ENCODE measurements at places on chromosomes 7 and 10.
A peak's percentile ranks its signal among the peaks of the same experiment; 100 is the strongest.

- no peak for DNase-seq
These were observed 821.6 kb downstream of the GRID1 start for GRCh38 chr10:85544956-85545355.

GRCh38 chr10:14302035-14302434 is 28.7 kb downstream of the FRMD4A start:
- peak; percentile 16 for DNase-seq

- DNase-seq: peak; percentile 97
These were observed 112.4 kb downstream of the BICC1 start for GRCh38 chr10:58625070-58625469.

- no peak for DNase-seq
These were observed 25.1 kb upstream of the DDIT4 start for GRCh38 chr10:72248468-72249151.

DNA sequence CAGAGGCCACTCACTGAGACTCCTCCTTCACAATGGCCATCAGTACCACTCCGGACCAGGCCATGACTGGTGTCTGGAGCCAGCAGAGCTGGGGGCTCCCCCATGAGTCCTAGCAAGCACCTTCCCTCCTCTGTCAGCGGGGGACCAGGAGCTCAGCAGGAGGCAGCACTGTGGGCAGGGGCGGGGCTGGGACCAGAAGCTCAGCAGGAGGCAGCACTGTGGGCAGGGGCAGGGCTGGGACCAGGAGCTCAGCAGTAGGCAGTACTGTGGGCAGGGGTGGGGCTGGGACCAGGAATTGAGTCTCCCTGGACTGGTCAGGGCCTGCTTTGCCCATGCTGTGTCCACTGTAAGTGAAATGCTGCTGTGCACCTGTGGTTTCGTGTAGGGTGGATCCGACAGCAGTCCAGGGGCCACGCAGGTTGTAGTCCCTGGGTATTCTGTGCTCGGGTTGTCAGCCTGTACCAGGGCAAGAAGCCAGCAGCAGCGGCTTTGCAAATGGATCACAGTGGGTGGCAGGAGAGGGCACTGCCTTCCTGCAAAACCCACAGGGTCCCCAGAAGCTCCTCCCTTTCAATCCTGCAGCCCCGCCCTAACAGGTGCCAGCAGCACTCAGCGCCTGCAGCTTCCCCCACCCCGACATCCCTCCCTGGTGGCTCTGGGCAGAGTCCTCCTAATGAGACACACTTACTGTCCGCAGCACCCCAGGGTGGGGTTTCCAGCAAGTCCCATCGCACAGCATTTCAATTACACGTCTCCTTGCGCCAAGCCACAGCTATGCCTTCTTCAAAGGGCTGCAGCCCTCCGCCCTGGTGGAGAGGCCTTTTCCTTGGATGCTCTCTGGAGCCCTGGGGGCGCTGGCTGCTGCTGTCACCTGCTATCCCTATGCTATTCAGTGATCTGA is 220.5 kb downstream of the TCERG1L start:
- no peak for DNase-seq

GRCh38 chr10:14220026-14220425 is 110.7 kb downstream of the FRMD4A start:
- DNase-seq: peak; percentile 46

- DNase-seq: no peak
These were observed 82.5 kb upstream of the GATA3 start for GRCh38 chr10:7971949-7972348.

GRCh38 chr7:39219869-39220268 is 242.2 kb downstream of the POU6F2 start:
- DNase-seq: no peak

Measured in astrocyte (in vitro differentiated cells and primary cell).